Aorta (tissue), 5 donors: ENCODE measurements at places on chromosomes 5 and 9.
A peak's percentile ranks its signal among the peaks of the same experiment; 100 is the strongest.

DNA sequence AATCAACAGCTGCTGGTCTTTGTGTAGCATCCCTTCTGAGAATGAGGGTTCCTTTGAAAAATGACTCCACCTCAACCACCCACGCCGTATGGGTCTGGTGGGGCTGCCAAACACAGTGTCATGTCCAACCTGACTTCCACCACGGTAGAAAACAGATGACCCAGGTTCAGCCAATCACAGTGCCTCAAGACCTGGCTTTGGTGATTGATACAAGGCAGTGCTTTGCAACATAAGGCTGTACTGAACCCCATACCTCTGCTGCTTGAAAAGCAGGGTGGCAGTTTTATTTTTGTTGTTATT lies 11.5 kb upstream of the TGFBR1 start:
- no peak for DNase-seq

DNA sequence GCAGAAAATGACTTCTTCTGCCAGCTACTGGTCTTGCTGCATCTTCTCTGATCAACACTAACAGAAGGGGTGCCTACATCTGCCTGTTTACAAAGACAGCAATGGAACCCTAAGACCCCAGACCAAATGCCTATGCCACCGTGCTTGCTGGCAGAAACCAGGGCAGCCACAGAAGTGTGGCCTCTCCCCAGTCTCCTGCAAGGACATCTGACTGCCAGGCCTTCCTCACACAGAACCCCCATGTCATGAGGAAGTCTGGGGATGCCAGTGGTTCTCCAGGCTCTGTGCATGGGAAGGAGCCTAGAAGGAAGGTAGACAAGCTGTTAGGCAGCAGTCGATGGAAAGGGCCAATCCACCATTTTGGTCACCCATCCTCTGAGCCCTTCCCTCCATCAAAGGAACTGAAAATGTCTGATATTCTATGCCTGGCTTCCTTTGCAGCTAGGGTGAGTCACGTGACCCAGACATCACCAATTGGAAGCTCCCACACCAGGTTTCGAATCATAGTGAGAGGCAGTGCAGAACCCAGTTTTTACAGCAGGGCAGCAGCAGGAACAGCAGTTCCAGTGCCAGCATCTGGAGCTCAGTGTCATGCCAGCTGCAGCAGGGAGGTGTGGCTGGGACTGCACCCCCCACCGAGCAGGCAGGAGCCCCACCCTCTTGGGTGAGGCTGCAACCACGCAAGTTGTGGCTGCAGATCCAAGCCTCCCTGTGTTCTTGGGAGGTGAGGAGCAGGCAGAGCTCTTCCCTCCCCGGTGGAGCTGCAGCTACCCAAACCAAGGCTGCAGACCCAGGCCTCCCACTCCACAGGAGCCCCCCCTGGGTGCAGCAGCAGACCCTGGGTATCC lies 123.4 kb downstream of the OLFM1 start:
- peak; percentile 3 for DNase-seq

- DNase-seq = no peak
Observed at GRCh38 chr5:76386360-76386759, 16.7 kb upstream of the IQGAP2 start.

GRCh38 chr5:79464695-79465332 lies 49.1 kb downstream of the HOMER1 start:
- no peak for DNase-seq

- no peak for DNase-seq
Observed at GRCh38 chr5:76149636-76150035, 66.5 kb downstream of the SV2C start.

GRCh38 chr5:141529873-141530272 lies 41.0 kb downstream of the PCDHGC5 start:
- no peak for DNase-seq

GRCh38 chr9:34715639-34716215 lies 5.8 kb upstream of the CCL21 start:
- no peak for DNase-seq

DNA sequence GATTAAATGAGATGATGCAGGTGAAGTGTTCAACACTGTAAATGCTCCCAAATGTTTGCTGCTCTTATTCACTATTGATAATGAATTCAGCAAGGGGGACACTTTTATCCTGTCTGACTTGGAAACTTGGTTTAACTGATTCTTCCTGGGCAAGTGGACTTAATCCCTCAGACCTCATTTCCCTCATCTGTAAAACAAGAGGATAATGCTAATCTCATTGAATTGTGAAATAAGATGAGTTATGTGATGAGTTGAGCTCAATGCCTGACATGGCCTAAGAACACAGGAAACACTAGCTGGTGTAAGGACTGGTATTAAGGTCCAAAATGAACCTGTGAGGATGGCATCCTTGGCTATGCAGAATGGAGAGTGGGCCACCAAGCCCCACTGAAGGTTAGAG lies 23.3 kb downstream of the TNFSF15 start:
- no peak for DNase-seq

DNA sequence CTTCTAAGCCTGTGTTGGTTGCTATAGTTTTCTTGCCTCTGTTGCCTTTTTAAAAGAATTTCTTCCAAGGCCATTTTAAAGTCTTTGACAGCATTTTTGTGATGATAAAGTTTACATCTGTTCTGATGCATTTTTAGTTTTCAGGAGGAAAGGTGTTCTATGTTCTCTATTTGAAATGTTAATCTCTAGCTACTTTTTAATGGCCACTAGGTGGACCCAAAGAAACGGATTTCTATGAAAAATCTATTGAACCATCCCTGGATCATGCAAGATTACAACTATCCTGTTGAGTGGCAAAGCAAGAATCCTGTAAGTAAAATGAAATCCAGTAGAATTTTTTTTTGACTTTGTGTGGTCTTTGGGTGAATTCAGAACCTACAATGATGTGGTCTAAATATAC lies 60.2 kb downstream of the MELK start:
- no peak for DNase-seq

- peak; percentile 88 for DNase-seq
Observed at GRCh38 chr9:75088646-75089372, 495 bp downstream of the OSTF1 start.

- no peak for DNase-seq
Observed at GRCh38 chr5:98804066-98804465, 30.6 kb downstream of the RGMB start.

DNA sequence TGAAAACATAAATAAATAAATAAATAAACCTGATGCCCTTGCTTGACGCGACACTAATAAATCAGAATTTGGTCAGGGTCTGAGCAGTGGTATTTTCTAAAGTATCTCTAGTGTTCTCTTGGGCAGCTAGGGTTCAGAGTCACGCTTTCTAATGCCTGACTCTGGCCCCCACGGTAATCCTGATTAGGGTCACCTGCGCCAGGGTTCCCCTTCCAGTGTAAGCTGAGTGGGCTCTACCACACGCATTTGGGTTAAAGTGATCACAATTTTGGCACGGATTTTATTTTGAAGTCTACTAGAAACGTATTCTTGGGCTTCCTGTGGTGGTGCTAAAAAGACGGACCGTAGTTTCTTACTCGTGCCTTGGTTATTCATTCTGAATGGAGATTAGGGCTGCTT lies 651 bp downstream of the TTC1 start:
- DNase-seq = no peak

GRCh38 chr9:71758785-71759184 lies 9.5 kb downstream of the CEMIP2 start:
- DNase-seq = no peak

GRCh38 chr9:69740872-69741505 lies 18.8 kb downstream of the PTAR1 start:
- DNase-seq = no peak

DNA sequence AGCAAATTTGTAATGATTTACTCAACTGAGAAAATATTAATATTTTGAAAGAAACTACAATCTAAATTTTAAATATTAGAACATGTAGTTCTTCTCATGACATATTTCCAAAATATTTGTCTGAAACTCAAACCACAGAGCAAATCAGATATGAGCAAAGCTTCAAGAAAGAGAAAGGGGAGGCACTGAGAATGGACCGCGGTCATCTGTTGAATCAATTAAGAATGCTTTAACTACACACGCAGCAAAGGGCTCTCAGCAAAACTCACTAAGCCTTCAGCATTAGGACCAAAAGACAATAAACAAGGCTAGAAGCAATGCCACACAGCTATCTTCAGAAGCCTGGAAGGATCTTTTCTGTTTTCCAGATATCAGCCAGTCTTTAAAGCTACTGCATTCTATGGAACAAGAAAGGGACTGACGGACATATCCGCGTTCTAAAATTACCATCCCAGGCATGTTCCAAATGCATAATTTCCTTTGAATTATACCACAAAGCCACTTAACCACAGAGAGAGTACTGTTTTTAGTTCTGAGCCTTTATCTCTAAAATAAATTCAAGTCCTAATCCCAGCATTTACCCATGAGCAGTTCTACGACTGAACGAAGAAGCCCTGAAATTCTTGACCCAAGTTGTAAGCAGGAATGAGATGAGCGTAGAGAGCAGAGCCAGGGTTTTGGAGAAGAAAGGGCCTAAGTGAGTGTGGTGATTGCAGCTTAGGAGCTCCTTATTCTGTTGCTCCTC lies 513.5 kb downstream of the AGTPBP1 start:
- DNase-seq = no peak

DNA sequence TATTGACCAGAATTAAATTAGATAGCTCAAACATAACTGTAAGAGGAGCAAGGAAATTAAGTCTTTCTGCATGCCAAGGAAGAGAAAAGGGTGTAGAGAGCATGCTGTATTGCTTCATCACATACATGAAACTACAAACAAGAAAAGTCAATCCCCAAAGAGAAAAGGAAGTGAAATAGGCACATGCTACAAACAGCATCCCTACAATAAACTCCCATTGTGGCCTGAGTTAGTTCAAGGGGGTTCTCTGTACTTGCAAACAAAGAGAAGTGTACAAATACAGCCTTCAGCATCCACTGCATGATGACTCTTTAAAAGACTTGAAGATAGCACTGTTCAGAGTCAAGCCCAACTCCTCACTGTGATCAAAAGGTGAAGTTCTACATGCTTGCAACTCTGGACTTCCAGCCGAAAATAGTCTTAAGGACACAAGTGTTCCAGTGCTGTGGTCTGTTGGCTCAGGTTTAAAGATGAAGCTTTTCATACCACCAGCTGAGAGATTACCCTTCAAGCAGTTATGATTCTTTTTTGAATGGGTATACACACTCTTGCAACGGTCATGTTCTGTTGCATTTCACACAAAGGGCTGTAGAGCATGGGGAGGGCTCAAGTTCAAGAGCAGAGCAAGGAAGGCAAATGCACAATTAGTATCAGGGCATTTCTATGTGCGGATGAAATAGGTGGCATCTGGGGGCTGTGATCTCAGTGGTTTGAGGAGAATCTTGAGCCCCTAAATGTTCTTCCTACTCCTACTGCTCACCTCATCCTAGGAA lies 534.5 kb downstream of the EBF1 start:
- no peak for DNase-seq

DNA sequence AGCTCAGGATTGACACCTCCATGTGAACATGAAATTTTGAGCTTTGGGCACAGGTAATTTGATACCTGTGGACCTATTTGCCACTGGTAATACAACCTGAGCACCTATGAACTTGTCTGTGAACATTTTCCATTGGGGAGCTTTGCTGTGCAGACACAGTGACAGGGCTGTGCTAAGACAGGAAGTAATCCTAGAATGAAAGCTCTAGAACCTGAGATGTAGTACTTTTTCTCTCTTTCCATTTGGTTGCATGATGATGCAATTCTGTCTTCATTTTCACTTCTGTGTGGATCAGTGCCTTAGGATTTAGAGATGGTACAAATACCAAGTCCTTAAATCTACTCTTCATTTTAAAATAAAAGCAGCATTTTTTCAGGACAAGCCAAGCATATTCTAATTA lies 216.9 kb downstream of the NR3C1 start:
- no peak for DNase-seq

GRCh38 chr9:278651-279050 lies 64.0 kb downstream of the DOCK8 start:
- no peak for DNase-seq

DNA sequence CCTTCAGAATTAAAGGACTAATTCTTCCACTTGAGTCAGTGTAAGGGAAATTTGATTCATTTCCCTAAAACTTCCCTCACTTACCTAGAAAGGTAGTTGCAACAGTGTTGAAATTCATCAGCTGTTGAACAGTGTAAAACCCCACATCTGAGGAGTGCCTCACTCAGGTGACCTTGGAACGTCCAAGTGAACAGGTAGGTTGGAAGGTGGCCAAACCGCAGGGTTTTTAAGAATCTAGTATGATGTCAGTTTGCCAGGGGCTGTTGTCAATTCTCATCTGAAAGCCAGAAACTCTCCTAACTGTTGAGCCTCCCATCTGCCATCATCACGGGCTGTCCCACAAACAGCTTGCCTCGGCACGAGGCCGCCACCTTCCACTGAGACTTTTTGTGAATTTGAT lies 105.7 kb downstream of the TMEM174 start:
- DNase-seq = no peak

DNA sequence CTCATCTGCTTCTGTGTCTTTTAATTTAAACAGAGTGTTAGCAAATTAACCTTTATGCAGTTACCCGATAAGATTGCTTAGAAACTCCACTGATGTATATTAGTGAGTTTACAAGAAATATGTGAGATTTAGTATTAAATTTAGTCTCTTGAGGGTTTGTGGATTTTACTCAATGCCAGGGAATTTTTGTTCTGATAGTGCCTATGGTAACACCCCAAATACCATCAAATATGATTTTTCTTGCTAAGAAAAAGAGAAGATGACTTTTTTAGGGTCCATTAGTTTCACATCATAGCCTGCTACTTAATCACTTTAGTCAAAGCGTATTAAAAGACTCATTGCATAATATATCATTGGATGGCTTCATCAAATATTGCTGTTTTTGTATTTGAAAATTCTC lies 224.9 kb downstream of the PCSK5 start:
- no peak for DNase-seq

GRCh38 chr9:109286981-109287380 lies 33.9 kb downstream of the EPB41L4B start:
- no peak for DNase-seq

- peak; percentile 63 for DNase-seq
Observed at GRCh38 chr5:168747987-168748777, 169.0 kb upstream of the PANK3 start.

- no peak for DNase-seq
Observed at GRCh38 chr5:143059355-143059754, 289.2 kb downstream of the ARHGAP26 start.

DNA sequence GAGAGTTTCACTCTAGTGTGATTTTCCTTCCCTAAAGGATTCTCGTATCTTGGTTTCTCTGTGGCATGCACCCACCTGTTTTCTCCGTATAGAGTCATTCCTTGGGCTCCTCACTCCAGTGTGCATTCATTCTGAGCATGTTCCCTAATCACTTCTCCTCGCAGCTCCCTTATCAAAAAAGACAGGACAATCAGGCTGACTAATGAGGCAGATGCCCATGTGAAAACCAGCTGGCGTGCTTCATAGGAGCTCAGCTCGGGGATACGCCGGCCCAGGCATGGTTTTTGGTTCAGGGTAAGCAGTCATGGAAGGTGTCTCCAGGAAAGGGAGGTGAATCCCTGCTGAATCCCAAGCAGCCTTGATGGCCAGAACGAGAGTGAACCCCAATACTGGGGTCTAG lies 41.2 kb upstream of the INSYN2B start:
- DNase-seq = no peak

DNA sequence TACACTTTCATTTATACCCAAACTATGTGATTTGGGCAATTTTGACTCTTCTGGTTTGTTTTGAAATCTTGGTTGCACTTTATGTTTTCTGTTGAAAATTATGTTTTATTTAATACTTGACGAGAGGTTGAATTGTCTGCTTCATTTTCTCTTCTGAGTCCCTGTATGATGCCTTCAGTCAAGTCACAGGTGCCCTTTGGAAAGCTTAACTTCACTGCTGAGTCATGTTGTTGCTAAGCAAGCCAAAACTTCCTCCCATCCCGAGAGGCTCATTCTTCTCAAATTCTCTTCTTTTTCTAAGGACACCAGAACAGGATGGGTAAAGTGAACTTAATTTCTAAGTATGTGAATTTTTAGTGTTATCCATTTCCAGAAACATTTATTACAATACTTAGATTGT lies 455.3 kb upstream of the PTGER4 start:
- DNase-seq = no peak
